ENCODE measurements at places on chromosomes 5 and 9.

DNA sequence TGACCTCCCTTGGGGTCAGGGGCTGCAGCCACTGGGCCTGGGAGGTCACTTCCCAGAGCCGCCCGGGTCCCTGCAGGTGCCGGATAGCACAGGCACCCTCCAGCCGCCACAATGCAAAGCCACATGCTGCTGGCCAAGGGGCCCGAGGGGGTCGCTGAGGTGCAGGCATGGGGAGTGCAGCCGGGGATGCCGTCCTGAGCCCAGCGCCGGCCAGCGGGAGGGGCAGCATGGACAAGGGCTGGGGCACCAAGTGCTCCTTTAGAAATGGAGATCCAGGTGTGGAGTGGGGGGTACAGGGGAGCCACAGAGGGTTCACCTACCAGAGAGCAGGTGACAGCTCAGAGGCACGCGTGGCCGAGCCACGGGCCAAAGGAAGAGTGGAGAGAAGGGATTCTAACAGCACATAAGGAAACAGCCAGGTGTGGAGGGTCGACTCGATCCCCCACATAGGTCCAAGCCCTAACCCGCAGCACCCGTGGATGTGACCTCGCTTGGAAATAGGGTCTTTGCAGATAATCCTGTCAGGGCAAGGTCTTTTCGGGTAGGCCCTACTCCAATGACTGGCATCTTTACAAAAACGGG is 24.7 kb downstream of the ZDHHC11B start:
- DNase-seq: peak; percentile 23

GRCh38 chr5:168162464-168162863 is 129.0 kb upstream of the WWC1 start:
- peak; percentile 93 for DNase-seq

DNA sequence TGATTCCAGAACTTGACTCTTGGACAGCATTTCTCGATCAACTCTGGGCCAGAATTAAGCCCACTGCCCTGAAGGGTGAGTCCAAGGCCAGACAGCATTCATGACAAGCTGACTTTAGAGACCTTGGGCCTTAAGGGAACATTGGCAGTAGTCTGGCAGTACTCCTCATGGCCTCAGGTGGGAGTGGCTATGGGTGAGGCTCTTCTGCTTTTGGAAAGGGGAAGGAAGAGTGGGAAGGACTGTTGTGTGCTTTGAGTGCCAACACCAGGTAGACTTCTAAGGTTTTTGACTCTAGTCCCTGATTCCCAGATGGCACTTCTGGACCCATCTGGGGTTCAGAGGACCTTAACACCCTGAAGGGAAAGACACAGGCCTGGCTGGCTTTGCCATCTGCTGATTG is 530.4 kb downstream of the ACTL7B start:
- no peak for DNase-seq

- no peak for DNase-seq
Observed at GRCh38 chr5:17395106-17395880, 102.7 kb upstream of the TAF11L2 start.

- peak; percentile 91 for DNase-seq
Observed at GRCh38 chr5:96807075-96807654, 580 bp downstream of the ERAP1 start.

DNA sequence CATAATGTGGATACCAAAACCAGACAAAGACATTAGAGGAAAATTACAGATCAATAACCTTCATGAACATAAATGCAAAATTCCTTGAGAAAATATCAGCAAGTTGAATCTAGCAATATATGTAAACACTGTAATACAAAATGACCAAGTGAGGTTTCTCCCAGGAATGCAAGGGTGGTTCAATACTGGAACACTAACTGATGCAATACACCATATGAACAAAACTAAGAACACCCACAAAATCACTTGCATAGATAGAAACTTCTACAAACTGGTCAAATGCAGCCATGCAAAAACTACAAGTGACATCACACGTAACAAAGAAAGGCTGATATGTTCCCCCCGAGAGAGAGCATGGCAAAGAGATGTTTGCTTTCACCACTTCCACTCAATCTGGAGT is 55.6 kb downstream of the NACC2 start:
- no peak for DNase-seq

Measured in BE2C (cell line).